ENCODE measurements at places on chromosomes 7 and 10. TPM values are rescaled to one million over a fixed set of nuclear protein-coding genes. Genes with fewer than 3 reads are reported as not detected.

Gene CTAGE6
- 1.3 TPM for total RNA-seq

Gene CDK5
- 9.9 TPM for total RNA-seq

Gene NUTM2E
- 0.23 TPM for total RNA-seq

Gene SEMA4G
- total RNA-seq: 1.2 TPM

Gene MYPN
- total RNA-seq: not detected

Gene RBP4
- not detected for total RNA-seq

Gene PNLIPRP3
- not detected for total RNA-seq

Gene ZNF438
- 3.9 TPM for total RNA-seq

Gene RBM20
- 0.38 TPM for total RNA-seq

Gene SUFU
- total RNA-seq: 8.8 TPM

Gene ELOVL3
- not detected for total RNA-seq

GRCh38 chr7:72710983-72711382, 117.0 kb downstream of the TYW1B start:
- no peak for DNase-seq
- H3K27ac ChIP-seq: no peak overlapping the region
- peaks cover 45% of the 10 kb centered on the region for H3K36me3 ChIP-seq
- H3K4me1 ChIP-seq: no peaks in the 10 kb centered on the region
- no peak overlapping the region for H3K4me3 ChIP-seq

DNA sequence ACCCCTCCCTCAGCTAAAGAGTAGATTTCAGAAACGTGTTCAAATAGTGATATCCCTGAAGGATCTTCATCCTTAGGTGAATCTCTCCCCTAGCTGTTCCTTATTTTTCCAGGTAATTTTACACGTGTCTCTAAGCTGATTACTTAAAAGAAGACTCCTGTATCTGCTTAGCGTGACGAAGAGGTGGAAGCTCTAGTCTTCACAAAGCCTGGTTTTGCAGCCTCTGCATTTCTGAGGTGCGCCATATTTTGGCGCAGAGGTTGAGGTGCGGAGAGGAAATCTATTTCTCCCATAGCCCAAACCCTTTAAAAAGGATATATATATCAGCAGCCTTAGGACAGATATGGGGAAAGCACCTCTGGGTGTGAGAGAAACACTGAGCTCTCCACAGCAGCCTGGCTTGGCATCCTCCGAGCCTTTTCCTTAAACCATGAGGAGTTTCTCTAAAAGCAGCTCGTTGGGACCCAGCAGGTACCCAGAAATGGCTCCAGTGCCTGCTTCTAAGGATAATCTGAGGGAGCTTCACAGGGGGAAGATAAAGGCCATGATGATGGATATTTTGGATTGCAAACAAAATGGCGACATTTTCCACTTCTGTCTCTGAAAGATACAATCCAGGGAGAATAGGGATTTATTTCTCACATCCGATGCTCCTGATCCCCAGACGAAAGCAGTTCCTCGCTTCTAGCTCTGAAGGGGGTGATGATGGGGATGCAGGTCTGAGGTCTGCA, 3.0 kb upstream of the HOXA2 start:
- H3K4me1 ChIP-seq: peaks cover 14% of the 10 kb centered on the region
- H3K4me3 ChIP-seq: no peak overlapping the region
- peaks cover 39% of the 10 kb centered on the region for H3K27me3 ChIP-seq

DNA sequence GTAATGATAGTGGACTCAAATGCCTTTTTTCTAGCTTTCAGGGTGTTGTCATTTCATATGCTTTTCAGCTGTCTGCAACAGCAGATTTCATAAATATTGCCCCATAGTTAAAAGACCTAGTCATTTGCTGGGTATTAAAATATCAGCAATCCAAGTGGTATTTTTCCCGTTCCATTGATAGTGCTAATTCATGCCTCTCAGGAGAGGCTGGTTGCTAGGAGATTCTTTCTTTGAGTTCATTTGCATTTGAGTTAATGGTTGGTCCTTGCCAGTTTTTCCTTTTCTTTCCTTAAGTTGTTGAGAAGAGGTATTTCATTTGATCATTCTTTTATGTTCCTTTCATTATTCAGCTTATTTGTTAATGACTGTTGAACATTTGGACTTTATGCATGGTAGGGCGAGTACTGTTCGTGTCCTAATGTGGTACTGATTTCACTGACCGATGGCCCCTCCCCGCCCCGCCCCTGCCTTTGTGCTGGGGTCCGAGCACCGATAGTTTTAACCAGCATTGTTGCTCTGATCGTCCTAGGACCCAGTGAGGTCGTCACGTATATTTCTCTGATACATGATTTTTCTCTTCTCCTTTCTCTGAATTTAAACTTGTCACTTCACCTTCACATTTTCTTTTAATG, 128.6 kb downstream of the CCNY start:
- no peak overlapping the region for H3K27ac ChIP-seq
- no peaks in the 10 kb centered on the region for H3K36me3 ChIP-seq
- no peak for DNase-seq
- peaks cover 27% of the 10 kb centered on the region for H3K4me1 ChIP-seq
- H3K27me3 ChIP-seq: no peaks in the 10 kb centered on the region
- no peak overlapping the region for H3K4me3 ChIP-seq

DNA sequence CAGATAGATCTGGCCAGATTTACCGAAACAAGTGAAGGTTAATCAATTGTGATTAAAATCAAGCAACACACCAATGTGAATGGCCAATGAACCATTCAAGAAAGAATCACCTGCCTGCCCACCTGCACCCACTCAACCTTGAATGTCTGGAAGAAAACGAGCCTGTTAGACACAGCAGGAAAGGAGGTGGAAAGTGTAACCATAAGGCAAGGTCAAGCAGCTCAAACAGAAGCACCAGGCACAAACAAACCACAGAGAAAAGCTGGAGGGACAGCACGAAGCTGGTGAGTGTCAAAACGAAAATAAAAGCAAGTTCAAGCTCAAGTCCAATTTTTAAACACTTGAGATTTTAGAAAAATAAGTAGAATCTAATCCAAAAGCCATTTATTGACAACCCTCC, 64.9 kb downstream of the STEAP1B start:
- no peak overlapping the region for H3K27ac ChIP-seq
- H3K4me3 ChIP-seq: no peak overlapping the region
- no peak for DNase-seq
- H3K27me3 ChIP-seq: no peaks in the 10 kb centered on the region

- no peak for DNase-seq
- no peak overlapping the region for H3K27ac ChIP-seq
- no peaks in the 10 kb centered on the region for H3K4me1 ChIP-seq
- peaks cover 3% of the 10 kb centered on the region for H3K27me3 ChIP-seq
- no peak overlapping the region for H3K4me3 ChIP-seq
- H3K36me3 ChIP-seq: no peaks in the 10 kb centered on the region
Measured at GRCh38 chr7:45643630-45644029, 69.5 kb downstream of the ADCY1 start.

- H3K4me1 ChIP-seq: peaks cover 2% of the 10 kb centered on the region
- DNase-seq: no peak
- H3K27me3 ChIP-seq: no peaks in the 10 kb centered on the region
- H3K4me3 ChIP-seq: no peak overlapping the region
Measured at GRCh38 chr7:156840134-156840533, 52.8 kb downstream of the LMBR1 start.

- no peak overlapping the region for H3K4me3 ChIP-seq
- no peak for DNase-seq
- peaks cover 3% of the 10 kb centered on the region for H3K36me3 ChIP-seq
- H3K27ac ChIP-seq: no peak overlapping the region
- H3K27me3 ChIP-seq: no peaks in the 10 kb centered on the region
- peaks cover 54% of the 10 kb centered on the region for H3K4me1 ChIP-seq
Measured at GRCh38 chr7:2108071-2108455, 124.7 kb downstream of the MAD1L1 start.

DNA sequence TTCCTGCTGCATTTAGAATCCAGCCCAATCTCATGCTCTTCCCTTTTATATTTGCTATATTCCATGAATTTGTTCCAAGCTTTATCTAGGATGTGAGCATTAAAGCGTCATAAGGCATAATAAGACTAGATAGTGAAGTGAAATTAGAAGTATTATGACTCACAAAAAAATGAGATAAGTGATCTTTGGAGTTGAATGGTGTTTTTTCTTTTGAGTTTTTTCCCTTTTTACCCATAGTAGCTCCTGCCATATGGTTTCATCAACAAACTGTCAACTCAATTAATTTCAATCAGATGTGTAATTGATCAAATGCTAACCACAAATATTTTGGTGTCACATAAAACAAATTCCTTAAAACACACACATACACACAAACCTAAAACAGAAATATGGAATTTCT, 17.0 kb downstream of the KLHDC10 start:
- no peak for DNase-seq
- no peak overlapping the region for H3K27ac ChIP-seq
- peaks cover 10% of the 10 kb centered on the region for H3K36me3 ChIP-seq
- no peak overlapping the region for H3K4me3 ChIP-seq
- H3K4me1 ChIP-seq: peaks cover 29% of the 10 kb centered on the region

- H3K27ac ChIP-seq: no peak overlapping the region
- H3K27me3 ChIP-seq: no peaks in the 10 kb centered on the region
- no peaks in the 10 kb centered on the region for H3K36me3 ChIP-seq
- no peaks in the 10 kb centered on the region for H3K4me1 ChIP-seq
- no peak for DNase-seq
Measured at GRCh38 chr7:82625377-82625776, 181.8 kb upstream of the CACNA2D1 start.

- no peak overlapping the region for H3K4me3 ChIP-seq
- no peak overlapping the region for H3K27ac ChIP-seq
- no peaks in the 10 kb centered on the region for H3K36me3 ChIP-seq
- H3K4me1 ChIP-seq: peaks cover 16% of the 10 kb centered on the region
- peaks cover 2% of the 10 kb centered on the region for H3K27me3 ChIP-seq
- DNase-seq: no peak
Measured at GRCh38 chr7:157482517-157483087, 145.8 kb downstream of the DNAJB6 start.

DNA sequence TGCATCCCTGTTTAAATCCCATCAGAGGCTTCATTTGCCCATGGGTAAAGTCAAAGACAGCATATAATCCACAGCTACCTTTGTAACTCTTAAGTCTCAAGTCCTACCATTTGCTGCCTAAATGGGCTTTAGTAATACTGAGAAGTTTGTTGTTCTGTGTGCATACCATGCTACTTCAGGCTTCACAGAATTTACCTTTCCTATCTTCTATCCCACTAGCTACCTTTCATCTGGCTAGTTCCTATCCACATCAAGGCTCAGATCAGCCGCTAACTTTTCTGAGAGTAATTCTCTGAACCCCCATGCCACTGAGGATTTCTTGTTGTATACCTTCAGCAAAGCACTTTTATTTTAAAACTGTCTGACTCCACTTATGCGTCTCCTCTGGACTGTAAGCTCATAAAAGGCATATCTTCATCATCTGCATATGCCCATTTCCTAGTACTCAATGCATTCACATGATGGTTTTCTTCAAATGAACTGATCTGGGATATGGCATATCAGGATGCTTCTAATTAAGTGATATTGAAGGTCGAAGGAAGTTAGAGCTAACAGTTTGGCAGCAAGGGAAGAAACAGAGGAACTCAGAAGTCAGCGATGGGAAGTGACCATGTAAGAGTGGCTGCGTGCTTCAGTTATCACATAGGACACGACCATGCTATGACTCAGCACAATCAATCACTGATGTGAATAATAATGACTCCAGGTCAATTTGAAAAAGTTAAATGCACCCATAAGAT, 283.9 kb upstream of the DKK1 start:
- no peaks in the 10 kb centered on the region for H3K4me1 ChIP-seq
- no peak for DNase-seq
- no peaks in the 10 kb centered on the region for H3K27me3 ChIP-seq

DNA sequence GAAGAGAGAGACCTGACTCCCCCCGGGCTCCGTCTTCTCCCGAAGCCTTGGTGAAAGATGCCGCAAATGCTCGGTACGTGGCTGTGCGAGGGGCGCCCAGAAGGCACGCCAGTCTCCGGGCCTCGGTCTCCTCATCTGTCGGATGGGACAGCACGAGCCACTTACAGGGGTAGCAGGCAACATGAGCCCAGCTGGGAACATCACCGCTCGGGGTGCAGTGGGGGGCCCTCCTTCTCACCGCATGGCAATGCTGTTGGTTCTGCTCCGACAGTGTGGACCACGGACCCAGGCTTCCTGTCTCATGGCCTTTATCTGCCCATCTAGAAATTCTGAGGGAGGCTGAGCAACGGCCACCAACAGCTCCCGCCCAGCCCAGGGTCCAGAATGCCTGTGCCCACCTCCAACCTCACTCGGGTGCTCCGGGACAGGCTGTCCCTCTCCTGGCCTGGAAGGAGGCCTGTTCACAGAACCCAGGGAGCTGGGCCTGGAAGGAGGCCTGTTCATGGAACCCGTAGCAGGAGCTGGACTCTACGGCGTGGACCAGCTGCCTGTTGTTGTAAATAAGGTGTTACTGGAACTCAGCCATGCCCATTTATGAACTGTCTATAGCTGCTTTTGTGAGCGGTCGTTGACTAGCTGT, 15.8 kb downstream of the ADAP1 start:
- no peak overlapping the region for H3K27ac ChIP-seq
- H3K27me3 ChIP-seq: no peaks in the 10 kb centered on the region
- DNase-seq: no peak
- peaks cover 42% of the 10 kb centered on the region for H3K36me3 ChIP-seq
- H3K4me1 ChIP-seq: peaks cover 47% of the 10 kb centered on the region

DNA sequence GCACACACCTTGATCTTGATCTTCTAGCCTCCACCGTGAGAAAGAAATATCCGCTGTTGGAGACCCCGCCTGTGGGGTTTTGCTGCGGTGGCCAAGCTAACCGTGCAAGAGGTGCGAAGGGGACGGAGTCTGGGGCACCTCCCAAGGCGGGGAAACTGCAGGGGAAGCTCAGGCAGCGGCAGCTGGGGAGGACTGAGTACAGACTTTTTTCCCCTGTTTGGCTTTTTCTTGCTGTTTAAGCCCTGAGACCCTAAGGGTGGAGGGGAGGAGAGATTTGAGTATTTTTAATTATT, 108.0 kb downstream of the DNAJB6 start:
- H3K4me3 ChIP-seq: no peak overlapping the region
- no peak overlapping the region for H3K27ac ChIP-seq
- H3K27me3 ChIP-seq: no peaks in the 10 kb centered on the region
- no peaks in the 10 kb centered on the region for H3K4me1 ChIP-seq
- DNase-seq: no peak

- H3K4me1 ChIP-seq: peaks cover 52% of the 10 kb centered on the region
- DNase-seq: no peak
- H3K27me3 ChIP-seq: no peaks in the 10 kb centered on the region
- peaks cover 20% of the 10 kb centered on the region for H3K36me3 ChIP-seq
- H3K27ac ChIP-seq: no peak overlapping the region
- H3K4me3 ChIP-seq: no peak overlapping the region
Measured at GRCh38 chr7:135942614-135943013, 34.5 kb downstream of the MTPN start.

Measured in activated CD8-positive, alpha-beta T cell treated with anti-CD3 and anti-CD28 coated beads for 36 hours (primary cell).